Stimulated activated CD8-positive, alpha-beta memory T cell treated with anti-CD3 and anti-CD28 coated beads, Interleukin-4, amount 100 ng/mL, for 24 hours (primary cell): ENCODE measurements at places on chromosomes 11 and 22.
A peak's percentile ranks its signal among the peaks of the same experiment; 100 is the strongest.

GRCh38 chr22:28019881-28020861 lies 101.1 kb upstream of the PITPNB start:
- peak; percentile 55 for DNase-seq

DNA sequence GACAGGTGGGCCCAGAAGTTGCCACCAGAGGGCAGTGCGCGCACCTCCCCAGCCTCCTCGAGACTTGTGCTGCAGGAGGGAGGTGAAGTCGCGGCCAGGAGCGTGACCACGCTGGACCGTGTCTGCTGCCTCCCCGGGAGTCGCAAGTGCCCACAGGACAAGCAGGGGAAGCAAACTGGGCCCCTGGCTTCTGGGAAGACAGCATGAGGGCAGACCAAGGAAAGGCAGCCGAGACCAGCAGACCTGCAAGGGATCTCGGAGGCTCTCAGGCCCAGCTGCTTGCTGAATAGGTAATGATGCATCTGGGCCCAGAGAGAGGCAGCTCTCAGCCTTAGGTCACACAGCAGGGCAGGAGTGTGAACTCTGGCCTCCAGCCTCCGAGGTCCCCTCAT lies 17.0 kb upstream of the IL2RB start:
- DNase-seq: peak; percentile 72

DNA sequence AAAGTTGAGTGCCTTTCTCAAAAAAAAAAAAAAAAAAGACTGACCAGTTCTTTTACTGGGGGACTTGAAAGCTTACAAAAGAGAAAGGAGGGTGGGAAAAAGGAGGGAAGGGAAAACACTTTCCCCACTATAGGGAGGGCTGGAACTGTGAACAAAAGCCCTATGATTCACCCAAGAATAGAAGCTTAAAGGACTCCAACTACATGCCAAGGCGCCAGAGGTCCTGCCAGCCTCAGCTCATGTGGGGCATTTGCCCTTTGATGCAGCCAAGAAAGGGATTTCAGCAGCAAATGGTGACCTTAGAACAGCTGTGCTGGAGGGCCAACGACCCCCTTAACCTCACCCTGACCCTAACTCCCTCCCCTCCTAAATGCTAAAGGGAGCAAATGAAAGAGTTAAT lies 160.0 kb downstream of the NTM start:
- DNase-seq: no peak

GRCh38 chr11:15629690-15630321 lies 515.1 kb downstream of the INSC start:
- no peak for DNase-seq

GRCh38 chr11:47409440-47410369 lies 1.3 kb downstream of the SLC39A13 start:
- no peak for DNase-seq
